ENCODE measurements at places on chromosomes 5 and 9.

- DNase-seq = no peak
Observed at GRCh38 chr9:135299651-135300345, 179.8 kb upstream of the PPP1R26 start.

GRCh38 chr5:79205965-79206364, 30.0 kb upstream of the JMY start:
- no peak for DNase-seq

- no peak for DNase-seq
Observed at GRCh38 chr9:109652971-109653370, 127.0 kb upstream of the PALM2AKAP2 start.

GRCh38 chr9:32627394-32627954, 8.0 kb downstream of the TAF1L start:
- no peak for DNase-seq

GRCh38 chr9:69253057-69253456, 72.0 kb upstream of the ENTREP1 start:
- no peak for DNase-seq

DNA sequence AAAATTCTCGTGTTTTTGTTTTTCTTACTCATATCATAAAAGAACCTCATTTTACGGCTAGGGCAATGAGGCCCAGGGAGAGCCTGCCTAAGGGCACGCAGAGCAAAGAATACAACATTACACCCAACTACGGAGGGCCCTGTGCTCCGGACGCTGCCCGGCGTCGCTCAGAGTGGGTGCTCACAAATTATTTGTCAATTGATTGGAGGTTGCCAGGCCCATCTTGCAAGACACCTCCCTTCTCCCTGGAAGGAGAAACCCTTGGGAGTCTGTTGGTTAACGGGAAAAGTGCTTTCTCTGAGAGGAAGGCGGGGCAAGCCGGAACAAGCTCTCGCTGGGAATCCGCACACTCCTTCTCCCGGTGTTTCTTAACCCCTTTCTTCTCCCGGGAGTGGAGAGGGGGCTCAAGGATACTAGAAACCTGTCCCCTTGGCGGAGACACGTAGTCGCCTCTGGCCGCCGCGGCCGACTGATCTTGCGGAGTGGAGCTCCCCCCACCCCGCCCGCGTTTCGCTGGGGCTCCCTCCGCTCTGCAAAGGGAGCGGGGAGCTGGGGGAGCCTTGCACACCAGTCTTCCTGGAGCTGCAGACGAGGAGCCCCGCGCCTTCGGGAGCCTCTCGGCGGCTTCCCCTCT, 599.3 kb upstream of the SGCD start:
- no peak for DNase-seq

- DNase-seq = no peak
Observed at GRCh38 chr9:85876628-85877027, 64.3 kb upstream of the NAA35 start.

DNA sequence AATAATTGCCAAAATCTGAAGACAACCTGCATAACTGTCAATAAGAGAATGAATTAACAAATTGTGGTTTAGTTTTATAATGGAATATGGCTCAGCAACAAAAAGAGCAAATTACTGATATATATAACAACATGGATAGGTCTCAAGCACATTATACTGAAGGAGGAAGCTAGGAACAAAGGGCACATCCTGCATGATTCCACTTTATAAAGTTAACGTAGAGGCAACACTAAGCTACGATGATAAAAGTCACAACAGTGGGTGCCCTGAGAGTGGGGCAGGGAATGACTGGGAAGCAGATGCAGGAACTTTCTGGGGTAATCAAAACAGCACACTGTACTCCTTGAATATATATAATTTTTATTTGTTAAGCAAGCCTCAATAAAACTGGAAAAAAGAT, 165.2 kb downstream of the RMI1 start:
- DNase-seq = no peak

DNA sequence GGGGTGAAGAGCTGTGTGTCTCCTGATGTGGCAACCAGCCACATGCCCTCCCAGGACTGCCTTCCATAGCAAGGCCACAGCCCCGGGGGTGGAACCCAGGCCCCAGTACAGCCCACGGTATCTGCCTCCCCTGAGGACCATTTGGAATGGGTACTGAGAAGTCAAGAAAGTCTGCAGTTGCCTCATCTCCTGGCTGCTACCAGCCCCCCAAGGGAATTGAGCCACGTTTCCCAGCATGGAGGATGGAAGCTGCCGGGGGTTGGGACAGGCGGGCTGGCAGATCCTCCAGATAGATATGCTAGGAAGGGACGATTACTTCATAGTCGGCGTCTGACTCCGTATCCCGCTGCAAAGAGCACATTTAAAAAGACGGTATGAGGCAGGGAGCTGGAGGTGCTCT, 5.5 kb upstream of the DMRT2 start:
- no peak for DNase-seq

- no peak for DNase-seq
Observed at GRCh38 chr9:69334317-69334716, 9.3 kb downstream of the ENTREP1 start.

DNA sequence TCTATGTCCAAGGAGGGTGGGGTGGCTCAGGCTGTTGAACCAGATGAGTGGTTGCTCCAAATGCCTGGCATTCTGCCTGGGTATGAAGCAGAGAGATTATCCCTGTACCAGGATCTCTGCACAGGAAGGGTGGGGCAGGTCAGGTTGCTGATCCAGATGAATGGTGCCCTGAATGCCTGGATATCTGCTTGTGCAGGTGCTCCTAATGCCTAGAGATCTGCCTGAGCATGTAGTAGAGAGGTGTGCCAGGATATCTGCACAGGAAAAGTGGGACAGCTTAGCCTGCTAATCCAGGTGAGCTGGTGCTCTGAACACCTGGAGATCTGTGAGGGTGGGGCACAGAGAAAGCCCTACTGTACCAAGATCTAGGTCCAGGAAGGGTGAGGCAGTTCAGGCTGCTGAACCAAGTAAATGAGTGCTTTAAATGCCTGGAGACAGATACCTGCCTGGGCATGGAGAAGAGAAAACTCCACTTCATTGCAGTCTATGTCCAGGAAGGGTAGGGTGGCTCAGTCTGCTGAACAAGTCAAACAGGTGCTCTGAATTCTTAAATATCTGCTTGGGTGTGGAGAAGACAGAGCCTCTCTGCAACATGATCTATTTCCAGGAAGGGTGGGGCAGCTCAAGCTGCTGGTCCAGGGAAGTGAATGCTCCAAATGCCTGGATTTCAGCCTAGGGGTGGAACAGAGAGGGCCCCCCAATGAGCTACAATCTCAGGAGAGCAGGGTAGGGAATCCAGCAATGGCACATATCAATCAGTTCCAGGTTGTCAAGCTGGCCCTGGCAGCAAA, 189.4 kb upstream of the DMRTA1 start:
- DNase-seq = no peak

DNA sequence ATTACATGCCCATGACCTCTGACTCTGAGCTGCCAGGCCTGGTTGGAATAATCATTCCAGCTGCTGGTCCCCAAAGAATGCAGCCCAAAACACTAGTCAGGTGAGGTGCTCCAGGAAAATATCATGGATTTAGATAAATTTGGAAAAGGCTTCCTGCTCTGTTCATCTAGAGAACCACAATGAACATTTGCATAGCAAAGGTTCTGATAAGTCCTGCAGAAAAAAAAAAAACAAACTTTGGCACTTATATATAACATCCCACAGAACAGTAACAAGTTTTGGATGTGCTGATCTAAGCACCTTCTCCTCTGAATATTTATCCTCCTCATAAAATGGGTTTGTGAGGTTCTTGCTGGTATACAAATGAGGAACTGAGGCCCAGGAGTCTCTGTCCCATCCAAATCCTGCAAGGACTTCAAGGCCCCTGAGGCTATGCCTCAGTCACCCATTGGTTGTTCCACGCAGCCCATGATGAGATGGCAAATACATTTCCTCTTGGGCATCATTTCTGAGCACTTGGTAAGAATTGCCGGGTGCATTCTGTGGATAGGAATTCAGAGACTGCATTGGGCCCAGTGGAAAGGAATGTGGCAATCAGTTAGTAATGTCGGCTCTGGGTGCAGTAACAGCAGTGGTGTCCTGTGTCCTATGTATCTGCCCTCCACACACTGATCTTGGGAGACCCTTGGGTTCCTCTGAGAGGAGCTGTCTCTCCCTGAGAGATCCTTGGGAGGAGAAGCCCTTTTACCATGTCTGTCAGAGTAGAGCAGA, 73.4 kb upstream of the ASS1 start:
- DNase-seq = no peak

GRCh38 chr9:90249094-90249493, 393.5 kb downstream of the DIRAS2 start:
- no peak for DNase-seq

GRCh38 chr9:126397056-126397455, 70.4 kb downstream of the MVB12B start:
- peak; percentile 75 for DNase-seq

- DNase-seq = no peak
Observed at GRCh38 chr5:130885027-130885426, 280.0 kb downstream of the HINT1 start.

DNA sequence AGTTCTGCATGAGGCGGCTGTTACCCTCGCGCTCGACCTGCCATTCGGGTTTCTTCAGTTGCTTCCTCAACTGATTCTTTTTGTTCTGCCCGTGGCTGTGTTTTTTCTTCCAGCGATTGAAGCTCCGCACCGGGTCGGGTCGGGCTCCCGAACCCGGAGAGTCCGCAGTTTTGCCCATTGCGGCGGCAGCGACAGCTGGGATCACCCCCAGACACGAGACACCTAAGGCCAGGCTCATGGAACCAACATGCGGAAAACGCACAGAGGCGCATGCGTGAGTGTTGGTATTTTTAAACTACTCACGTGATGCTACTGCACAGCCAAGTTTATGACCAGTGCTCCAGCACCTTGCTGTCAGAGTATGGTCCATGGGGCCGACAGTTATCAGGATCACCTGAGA, 100.0 kb downstream of the SPATA31D1 start:
- DNase-seq = no peak

DNA sequence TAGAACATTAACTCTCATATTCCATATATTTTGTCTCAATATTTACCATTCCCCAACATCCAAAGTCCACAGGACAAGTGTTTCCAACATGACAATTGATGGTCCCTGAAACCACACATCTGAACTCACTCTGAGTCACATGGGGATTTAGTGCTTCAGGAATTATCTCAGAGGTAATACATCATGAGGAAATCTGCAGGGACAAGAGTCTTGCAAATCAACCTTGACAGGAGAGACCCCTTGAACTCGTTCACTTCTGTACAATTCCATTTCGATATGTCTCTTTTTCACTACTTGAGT, 119.7 kb upstream of the ABCA1 start:
- no peak for DNase-seq

DNA sequence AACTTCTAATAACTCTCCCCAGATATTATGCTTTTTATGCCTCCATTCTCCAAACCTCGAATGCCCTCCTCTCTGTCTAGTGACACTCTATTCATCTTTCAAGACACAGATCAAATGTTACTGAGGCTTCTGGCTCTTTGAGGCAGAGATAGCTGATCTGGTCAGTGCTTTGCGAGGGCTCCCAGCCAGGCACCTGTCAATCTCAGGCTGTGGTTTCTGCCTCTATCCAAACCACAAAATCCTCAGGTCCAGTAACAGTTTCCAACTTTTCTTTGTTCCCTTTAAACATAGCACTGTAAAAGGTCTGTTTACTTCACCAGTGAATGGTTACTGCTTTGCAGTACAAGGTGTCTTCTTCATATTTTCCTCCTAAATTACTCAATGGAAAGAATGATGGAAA, 11.5 kb upstream of the STK32A start:
- no peak for DNase-seq

GRCh38 chr5:170720984-170721383, 62.5 kb upstream of the GABRP start:
- DNase-seq = no peak

DNA sequence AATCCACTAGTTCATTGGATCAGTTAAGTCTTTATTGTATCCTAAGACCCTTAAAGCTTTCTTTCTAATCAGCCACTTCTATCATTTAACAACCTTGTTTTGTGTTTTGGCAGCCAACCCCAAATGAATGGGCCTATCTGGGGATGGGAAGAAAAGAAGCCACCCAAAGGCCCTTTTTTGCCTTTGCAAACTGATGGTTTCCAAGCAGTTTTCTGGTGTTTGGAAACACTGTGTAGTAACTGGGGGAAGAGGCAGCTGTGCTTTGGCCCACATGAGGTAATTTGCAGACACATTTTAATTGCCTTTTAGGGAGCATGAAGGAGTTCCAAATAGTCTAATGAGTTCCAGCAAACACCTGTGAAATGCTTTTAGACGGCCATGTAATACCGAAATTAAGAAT, 1751.3 kb upstream of the WWC1 start:
- DNase-seq = no peak

GRCh38 chr9:112535811-112536210, 49.2 kb downstream of the KIAA1958 start:
- no peak for DNase-seq

DNA sequence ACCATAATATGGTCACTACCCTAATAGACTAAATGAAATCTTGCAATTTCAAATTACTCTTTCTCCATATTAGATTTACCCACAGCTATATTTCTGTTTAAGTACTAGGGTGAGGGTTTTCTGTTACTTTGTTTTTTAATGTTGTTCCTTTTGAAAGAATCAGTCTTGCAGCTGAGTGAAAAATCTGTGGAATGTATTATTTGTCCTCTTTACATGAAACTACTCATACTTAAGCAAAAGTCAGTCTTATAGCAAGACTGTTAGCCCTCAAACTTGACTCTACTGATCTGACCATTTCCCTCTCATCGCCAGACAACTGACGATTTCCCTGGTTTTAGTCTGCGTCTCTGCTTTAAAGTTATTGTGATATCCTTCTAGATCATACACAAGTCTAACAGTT, 84.0 kb downstream of the PIK3R1 start:
- DNase-seq = no peak

DNA sequence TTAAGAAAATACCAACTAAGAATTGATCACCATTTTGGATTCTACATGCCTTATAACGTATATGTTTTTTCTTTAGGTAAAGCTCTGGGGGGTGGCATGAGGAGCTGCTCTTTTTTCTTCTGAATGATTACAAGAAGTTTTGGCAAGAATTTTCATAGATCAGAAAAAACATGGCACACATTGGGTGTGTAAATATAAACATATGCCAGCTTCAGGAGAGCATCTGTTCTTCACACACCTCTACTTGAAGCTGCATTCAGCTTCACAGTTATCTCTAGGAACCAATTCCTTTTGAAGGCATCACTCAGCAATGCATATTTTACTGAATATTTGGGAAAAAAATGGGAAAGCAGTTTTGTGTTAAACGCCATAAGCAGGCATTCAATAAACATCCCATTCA, 122.7 kb upstream of the GHR start:
- no peak for DNase-seq

DNA sequence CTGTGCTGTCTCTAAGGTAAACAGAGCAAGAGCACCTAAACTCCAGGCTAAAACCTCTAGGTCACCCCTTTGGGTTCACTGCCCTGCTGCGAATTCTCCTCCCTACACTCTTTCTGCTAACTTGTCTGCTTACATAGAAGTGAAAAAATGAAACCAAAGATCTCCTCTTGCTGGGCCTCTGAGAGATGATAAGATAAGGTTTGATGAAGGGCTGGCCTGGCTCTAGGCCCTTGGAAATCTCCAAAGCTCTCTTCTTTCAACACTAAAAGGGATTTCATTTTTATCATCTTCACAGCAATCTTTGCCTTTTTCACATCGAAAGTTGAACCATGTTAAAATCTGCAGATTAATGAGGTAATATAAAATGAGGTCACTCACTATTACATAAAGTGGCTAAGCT, 450.8 kb upstream of the TLE4 start:
- DNase-seq = no peak
